GM23248 (cell line): ENCODE measurements at places on chromosomes 3 and 15.

DNA sequence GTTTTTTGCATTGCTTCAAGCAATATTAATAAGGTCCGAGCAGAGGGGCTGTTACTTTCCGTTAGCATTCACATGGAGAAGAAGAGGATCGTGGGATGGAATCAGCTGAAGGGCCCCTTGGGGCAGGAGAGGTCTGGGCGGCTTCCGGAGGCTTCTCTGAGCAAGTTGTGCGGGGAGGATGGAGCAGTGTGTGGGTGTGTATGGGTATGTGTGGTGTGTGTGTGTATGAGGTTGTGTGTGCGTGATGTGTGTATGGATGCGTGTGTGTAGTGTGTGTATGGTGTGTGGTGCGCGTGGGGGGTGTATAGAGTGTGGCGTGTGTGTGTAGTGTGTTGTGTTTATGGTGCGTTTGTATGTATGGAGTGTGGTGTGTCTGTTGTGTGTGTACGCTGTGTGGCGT is 25.8 kb downstream of the GABRA5 start:
- no peak for DNase-seq

DNA sequence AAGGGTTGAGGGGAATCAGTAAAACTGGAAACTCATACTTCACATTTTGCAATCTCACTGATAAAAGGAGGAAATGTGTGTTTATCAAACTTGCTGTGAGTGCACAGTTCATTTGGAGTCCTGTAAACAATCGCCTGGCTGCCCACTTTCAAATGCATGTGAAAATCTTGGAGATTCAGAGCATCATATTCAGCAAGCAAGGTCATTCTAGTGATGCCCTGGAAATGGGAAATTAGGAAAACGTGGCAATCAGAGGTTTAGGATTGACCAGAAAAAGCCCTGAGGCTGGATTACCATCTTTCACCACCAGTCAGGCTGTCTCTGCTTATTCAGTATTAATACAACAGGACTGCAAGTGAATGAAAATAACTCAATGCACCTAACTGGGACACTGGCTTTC is 23.9 kb downstream of the DPH6 start:
- no peak for DNase-seq

DNA sequence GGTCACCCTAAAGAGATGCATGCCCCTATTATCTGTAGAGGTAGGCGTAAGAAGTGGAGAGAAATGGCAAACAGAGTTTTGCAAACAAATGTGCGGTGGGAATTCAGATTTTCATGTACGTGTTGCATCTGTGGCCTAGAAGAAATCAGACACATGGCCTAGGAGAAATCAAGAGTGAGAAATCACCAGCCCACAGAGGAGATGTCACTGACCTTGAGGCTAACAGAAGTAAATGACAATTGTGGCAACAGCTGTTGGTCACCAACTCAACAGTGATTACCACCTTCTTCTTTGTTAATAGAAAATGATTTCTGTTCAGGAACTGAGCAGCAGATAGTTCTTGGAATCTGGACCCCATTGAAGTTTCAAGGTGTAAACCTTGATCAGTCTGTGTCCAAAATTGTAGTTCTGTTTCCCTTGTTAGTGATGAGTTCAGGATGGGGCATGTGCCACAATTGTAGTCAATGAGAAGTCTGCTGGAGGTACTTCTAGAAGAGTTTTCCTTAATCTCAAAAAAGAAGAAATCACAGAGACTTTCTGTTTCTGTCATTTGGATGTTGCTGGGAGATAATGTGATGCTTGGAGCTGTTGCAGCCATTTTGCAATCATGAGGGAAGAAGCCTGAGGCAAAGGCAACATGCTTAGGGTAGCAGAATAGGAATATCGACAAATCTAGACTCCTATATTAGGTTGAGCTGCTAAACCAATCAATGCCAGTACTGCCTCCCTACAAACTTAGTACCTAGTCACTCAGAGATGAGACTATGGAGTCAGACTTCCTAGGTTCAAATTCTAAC is 34.3 kb upstream of the RFTN1 start:
- DNase-seq: no peak

DNA sequence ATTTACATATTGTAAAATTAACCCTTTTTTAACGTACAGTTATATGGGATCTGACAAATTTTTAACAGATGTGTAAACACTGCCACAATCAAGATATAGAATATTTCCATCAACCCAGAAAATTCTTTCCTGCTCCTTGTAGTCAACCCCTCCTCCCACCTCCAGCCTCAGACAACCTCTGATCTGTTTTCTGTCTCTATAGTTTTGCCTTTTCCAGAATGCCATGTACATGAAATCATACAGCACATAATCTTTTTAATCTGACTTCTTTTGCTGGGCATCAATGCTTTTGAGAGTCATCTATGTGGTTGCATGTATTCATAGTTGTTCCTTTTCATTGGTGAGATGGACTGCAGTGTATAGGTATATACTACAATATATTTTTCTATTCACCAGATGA is 153.0 kb downstream of the SMAD6 start:
- DNase-seq: peak; percentile 40

- no peak for DNase-seq
These were observed 154.8 kb downstream of the ADAMTS17 start for GRCh38 chr15:100186960-100187359.

DNA sequence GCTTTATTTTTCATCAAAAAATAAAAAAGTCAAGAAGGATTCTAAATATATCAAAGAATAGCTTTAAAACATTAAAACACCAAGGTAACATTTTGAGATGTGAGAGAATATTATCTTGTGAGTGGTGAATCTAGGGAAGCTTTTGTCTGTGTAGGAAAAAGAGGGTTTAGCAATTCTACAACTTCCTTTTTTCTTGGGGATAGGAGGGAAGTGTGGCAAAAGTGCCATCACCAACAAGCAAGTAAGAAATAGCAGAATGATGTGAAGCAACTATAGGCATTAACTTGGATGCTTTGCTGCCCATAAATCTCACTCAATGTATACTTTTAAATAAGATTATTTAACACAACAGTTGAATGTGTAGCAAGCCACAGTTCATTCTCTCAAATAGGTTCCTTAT is 57.8 kb upstream of the SUCLG2 start:
- no peak for DNase-seq

DNA sequence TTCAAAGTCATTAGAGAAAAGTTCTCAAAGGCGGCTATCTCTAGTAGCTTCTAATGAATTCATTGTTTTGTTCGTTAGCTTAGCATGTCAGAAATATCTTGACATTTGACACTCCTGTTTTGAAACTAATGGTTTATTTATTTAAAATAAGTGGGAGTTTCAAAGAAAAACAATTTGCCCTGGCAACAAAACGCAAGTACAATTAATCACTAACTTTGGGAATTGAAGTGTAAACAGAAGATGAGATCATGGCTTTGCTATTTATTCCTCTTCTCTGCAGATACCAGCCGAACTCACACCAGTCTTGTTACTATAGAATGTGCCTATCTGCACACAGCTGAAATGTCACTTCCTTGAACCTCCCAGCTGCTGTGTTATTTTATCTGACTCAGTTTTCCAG is 27.5 kb downstream of the MASP1 start:
- DNase-seq: peak; percentile 82

- DNase-seq: peak; percentile 58
These were observed 22.9 kb downstream of the EXOG start for GRCh38 chr3:38519000-38519399.
